Glomerular endothelial cell (primary cell): ENCODE measurements at places on chromosomes 7 and 10.

DNA sequence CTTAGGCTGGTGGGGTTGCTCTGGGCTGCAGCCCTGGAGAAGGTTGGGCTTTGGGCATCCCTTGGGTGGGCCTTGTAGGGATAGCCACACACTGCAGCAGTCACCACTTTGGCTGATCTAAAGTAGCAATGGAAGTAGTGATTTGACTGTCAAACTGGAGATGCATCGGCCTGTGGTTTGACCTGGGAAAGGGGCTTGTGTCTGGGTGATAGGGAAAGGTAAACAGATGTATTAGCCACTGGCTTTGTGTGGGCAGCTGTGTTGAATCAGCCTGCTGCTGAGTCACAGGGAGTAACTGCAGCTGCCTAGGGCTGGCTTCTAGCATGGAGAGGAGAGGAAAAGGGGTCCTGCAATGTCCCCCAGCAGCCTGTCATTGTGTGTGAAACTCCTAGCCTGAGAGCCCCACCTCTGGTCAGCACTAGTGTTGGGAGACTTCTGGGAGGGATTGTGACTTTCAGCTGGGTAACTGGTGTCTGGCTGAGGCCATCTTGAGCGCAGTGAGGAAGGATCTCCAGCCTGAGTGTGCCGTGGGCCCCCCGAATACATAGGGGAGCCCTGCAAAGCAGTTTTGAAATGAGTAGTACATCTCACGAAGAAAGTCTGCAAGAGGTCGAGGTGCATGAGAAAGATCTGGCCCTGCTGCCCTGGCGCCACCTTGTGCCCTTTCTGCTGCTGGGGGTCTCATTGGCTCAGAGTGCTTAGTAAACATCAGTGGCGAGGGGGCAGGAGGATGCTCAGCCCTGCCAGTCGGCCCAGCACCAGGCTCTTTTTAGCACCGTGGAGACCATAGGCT is 117.3 kb downstream of the FANK1 start:
- no peak for DNase-seq

DNA sequence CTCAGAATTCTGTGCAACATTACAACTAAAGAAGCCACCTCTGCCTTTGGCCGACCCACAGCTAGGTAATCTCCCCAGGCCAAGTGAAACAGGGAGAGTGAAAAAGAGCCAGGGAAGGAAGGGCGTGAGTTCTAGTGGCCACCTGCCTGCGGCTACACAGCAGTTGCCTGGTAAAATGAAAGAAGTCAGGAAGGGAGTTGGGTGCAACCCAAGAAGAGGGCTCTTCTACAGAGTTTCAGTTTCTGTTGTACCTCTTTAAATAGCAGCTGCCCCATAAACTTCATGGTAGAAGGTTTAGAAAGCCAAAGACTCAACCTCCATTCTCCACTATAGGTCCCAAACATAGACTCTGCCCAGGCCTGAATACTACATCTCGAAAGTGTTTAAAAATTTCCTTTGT is 76.2 kb upstream of the TMEM168 start:
- DNase-seq: no peak

GRCh38 chr10:6498771-6499170 is 81.3 kb downstream of the PRKCQ start:
- no peak for DNase-seq

DNA sequence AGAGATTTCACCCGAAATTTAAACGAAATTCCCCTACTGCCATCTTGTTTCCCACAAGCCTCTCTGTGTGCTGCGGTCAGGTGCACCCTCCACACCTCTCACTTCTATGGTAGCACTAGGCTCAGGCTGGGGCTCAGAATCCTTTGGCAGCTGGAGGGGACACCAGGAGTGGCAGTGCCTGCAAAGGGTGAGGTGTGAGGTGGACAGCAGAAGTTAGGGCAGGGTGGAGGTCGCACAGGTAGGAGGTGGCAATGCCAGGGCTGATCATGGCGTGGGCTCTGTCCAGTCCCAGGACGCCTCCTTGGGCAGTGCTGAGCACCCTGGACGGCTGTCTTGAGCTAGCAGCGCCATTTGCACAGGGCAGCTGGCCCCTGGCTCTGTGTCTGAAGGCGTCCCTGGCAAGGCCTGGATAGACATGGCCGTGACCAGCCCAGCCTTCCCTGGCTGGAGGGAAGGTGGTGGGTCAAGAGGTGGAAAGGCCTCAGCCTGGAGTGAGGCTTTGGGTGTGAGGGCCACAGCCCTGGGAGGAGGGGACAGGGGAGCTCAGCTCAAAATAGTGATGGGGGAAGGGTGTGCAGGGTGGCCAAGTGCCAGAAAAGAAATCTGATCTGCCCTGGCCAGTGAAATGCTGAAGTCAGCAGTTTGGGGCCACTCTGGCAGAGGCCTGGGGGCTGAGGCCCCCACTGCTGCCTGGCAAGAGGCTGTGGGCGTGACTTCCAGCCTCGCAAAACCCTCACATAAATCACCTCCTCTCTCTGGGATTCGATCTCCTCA is 40.0 kb downstream of the ZCCHC24 start:
- DNase-seq: no peak

GRCh38 chr7:107560898-107561516 is 2.7 kb downstream of the COG5 start:
- DNase-seq: no peak

- DNase-seq: peak; percentile 80
Observed at GRCh38 chr10:110210674-110211464, 3.5 kb downstream of the MXI1 start.

GRCh38 chr7:106034383-106034782 is 71.3 kb downstream of the CDHR3 start:
- no peak for DNase-seq

DNA sequence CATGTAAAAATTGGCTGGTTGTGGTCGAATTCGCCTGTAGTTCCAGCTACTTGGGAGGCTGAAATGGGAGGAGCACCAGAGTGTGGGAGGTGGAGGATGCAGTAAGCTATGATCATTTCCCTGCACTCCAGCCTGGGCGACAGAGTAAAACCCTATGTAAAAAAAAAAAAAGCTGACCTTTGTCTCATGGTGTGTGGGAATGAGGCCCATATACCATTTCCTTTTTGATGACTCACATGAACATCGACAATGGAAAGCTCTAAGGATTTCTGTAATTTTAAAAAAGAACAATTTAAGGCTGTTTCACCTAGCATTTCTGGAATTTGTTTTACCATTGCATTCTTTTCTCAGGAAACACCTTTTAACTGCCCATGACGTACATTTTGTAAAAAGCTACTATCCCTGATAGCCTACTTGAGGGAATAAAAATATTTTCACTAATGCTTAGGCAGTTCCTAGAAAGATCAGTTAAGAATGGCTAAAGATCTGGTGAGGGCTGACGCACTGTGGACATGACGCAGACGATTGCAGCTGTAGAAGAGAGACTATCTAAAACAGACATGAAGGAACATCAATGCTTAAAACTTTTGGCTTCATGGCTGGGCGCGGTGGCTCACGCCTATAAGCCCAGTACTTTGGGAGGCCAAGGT is 400.6 kb upstream of the IGFBP3 start:
- DNase-seq: peak; percentile 96
